CD4-positive, alpha-beta T cell treated with Interleukin-6 for 4 hours (primary cell): ENCODE measurements at places on chromosomes 2 and 18.

GRCh38 chr2:222290736-222291484 is 7.9 kb downstream of the PAX3 start:
- no peak for DNase-seq

DNA sequence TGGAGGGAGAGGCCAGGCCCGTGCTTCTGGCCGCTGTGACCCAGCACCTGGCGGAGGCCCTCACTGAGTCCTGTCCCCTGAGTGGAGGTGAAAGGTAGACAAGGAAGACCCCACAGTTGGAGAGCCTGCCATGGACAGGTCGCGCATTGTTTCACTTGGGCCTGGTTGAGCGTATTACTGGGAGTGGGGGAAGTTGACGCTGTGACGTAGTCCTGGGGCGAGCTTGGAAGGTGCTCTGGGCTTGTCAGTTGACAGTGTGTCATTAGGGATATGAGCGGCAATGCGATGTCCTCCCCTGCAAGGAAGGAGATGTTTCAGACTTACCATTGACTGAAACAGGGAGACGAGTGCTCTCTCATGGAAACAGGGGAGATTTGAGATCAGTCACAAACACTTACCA is 127.1 kb downstream of the SH3RF3 start:
- no peak for DNase-seq

GRCh38 chr2:148531669-148532428 is 112.7 kb upstream of the EPC2 start:
- DNase-seq, result no peak

DNA sequence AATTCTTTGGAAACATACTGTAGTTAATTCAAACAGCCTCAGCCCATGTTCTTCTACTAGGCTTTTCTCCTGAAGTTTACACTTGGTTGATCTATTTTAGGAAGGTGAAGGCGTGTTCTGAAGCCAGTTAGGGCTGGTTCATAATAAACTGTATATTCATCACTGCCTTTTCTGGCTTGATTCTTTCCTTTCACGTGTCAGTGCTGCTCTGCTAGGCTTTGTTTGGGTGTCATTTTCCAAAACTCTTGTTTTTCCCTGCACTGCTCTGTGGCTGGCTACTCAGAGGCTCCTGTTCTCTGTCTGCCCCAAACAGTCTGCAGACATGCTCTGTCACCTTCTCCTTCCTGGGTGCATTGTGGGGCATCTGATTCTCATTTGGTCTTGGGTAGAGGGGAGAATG is 136.1 kb downstream of the PARD3B start:
- DNase-seq, result no peak

DNA sequence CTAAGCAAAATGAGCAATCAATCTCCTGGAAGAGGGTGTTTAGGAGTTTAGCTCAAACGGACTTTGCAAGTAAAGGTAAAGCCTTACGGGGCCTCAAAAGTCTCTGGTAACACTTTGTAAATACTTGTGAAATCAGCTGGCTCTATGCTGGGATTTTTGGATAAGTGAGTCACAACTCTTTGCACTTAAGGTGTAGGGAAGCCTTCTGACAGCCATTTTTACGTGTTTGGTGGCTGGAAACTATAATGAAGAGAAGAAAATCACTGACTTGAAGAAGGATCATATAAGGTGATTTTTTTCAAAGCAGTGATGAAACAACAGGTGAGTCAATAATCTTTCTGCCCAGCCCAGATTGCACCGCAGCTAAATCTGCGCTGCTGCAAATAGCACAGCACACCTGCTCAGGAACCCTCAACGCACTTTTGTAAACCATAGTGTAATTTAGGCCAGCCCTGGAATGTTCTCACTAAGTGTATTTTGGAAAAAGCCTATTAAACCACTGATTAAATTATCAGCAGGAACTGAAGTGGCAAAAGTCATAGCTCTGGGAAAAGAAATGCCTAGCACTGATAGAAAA is 218.8 kb downstream of the AGPS start:
- DNase-seq, result no peak

- no peak for DNase-seq
Measured at GRCh38 chr2:66929632-66930338, 467.3 kb upstream of the ETAA1 start.

DNA sequence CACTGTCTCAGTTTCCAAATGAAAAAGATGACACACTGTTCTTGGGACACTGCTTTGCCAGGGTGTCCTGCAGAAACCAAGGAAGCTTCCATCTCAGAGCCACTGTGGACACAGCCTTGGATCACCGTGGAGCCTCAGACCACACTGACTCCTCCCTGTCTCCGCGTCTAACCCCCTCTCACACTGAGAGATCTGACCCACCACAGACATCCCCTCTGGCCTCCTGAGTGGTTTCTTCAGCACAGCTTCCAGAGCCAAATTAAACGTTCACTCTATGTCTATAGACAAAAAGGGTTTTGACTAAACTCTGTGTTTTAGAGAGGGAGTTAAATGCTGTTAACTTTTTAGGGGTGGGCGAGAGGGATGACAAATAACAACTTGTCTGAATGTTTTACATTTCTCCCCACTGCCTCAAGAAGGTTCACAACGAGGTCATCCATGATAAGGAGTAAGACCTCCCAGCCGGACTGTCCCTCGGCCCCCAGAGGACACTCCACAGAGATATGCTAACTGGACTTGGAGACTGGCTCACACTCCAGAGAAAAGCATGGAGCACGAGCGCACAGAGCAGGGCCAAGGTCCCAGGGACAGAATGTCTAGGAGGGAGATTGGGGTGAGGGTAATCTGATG is 113.4 kb upstream of the PKDCC start:
- no peak for DNase-seq

DNA sequence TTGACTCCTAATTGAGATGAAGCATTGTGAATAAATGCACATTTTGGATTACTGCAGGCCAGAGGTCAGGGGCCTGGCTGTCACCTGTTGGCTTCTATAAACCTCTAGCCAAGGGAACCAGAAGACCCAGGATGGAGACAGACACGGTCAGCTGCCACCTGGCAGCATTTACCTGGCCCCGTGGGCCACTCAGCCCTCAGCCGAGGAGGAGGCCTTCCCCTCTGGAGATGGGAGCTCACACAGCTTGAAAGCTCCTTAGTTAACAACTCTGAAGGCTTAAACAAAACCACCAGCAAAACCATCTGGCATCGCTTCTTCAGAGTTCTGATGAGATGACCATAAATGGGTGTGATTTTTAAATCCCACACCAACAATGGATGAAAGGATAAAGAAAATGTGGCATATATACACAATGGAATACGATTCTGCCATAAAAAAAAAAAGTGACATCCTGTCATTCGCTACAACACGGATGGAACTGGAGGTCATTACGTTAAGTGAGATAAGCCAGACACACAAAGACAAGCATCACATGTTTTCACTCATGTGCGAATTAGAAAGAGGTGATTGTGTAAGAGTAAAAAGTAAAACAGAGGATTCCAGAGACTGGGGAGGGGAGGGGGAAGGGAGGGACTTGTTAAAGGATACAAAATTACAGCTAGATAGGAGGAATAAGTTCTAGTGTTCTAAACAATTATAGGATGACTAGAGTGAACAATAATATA is 218.4 kb downstream of the TMEM163 start:
- no peak for DNase-seq

GRCh38 chr18:46761059-46761769 is 4.4 kb upstream of the ST8SIA5 start:
- no peak for DNase-seq

- no peak for DNase-seq
Measured at GRCh38 chr2:229202646-229203045, 68.4 kb downstream of the PID1 start.

- DNase-seq, result no peak
Measured at GRCh38 chr2:220159738-220160137, 532.3 kb downstream of the SLC4A3 start.

- no peak for DNase-seq
Measured at GRCh38 chr2:18047213-18047611, 168.7 kb downstream of the KCNS3 start.

DNA sequence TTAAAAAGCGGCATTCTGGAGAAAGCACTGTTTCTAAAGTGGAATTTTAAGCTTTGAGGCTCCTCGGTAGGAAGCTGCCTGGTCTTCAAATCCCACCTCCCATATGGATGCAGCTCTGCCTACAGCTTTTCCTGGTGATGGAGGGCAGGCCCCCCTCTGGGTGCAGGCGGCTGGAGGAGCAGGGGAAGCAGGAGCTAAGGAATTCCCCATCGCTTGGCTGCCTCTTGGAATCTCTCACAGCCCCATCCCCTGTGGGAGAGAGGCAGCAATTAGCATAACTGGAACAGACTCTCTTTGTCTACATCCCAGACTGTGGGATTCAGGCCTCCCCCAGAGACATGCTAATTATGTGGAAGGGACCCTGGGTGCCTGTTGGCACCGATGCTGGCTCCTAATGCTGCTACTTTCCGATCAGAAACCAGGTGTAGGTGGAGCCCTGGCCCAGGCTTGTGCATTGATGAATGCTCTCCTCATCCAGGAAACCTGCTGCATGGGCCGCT is 51.3 kb downstream of the LIPG start:
- no peak for DNase-seq

- DNase-seq, result no peak
Measured at GRCh38 chr2:168079236-168079635, 168.2 kb downstream of the STK39 start.

- DNase-seq, result no peak
Measured at GRCh38 chr2:71243634-71244301, 16.9 kb upstream of the PAIP2B start.
